ENCODE measurements at places on chromosomes 2 and 18.

- DNase-seq = no peak
These were observed 7.4 kb downstream of the AGXT start for GRCh38 chr2:240876035-240876474.

- no peak for DNase-seq
These were observed 222.0 kb downstream of the TMEM182 start for GRCh38 chr2:102983786-102984185.

DNA sequence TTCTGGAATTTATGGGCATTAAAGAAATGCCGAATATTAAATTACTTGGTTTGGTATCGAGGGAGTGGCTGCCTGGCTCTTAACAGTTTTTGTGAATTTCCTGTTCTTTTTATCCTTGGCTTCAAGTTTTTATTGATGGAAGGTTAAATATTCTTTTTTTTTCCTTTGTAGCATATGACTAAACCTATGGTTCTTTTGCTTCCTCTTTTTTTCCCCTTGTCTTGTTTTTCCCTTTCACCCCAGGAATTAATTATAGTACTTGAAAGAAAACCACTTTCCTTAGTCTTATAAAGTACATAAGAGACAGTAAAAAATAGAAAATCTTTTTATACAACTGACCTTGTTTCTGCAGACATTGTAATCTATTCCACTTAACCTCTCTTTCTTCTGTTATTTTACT, 42.4 kb downstream of the MGAT5 start:
- DNase-seq = no peak

GRCh38 chr2:196046123-196046917, 22.3 kb downstream of the DNAH7 start:
- no peak for DNase-seq

Data from tibial artery (tissue), 4 donors.